ENCODE measurements at places on chromosomes 7 and 10.

GRCh38 chr7:31494421-31494820 is 19.5 kb upstream of the ITPRID1 start:
- DNase-seq, result no peak

DNA sequence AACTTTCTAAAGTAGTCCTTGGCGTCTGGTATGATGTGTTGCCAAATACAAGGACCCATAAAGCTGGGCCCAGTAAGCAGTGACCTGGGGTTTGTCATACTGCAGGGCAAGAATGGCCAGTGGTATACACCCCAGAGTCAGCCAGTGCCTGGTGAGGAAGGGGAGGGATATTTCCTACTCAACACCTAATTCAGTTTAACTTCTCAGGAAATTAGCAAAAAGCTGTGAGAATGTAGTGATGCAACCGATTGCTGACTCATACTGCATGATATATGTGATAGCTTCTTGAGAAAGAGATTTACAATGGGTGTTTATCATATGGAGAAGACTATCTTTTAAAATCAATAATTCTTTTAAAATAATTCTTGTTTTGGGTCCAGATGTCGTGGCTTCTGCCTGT is 889.3 kb upstream of the CELF2 start:
- DNase-seq, result no peak

DNA sequence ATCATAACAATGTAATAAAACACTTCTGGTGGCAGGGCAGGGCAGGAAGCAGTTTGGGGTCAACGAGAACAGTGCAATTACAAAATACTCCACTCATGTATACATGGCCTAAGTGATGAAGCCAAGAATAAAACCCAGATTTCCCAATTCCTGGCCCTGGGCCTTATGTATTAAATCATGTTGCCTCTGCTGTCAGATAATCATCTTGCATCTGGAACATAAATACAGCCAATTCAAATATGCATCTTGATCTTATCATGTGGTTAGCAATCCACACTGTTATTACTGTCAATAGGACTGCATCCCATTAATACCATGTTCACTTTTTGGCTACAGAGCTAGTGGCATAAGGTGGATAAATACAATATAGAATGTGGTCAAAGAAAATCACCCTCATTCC is 186.5 kb upstream of the SLC25A13 start:
- no peak for DNase-seq

DNA sequence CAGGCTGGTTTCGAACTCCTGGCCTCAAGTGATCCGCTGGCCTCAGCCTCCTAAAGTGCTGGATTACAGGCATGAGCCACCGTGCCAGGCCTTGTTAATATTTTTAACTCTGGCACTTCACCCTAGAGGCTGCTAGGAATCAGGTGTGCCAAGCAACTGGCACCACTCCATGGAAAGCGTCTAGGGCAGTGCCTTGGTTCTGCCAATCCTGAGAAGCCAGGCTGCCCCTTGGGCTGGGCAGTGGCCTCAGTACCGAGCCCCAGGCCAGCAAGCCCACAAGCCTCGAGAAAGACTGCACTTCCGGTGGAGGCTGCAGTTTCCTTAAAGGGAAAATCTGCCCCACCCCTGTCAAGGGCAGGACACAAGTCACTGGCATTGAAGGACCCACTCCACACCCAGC is 11.3 kb downstream of the ALKBH4 start:
- no peak for DNase-seq

GRCh38 chr7:117470777-117471176 is 9.0 kb upstream of the CFTR start:
- DNase-seq, result no peak

GRCh38 chr7:157769526-157770215 is 432.9 kb downstream of the DNAJB6 start:
- no peak for DNase-seq

DNA sequence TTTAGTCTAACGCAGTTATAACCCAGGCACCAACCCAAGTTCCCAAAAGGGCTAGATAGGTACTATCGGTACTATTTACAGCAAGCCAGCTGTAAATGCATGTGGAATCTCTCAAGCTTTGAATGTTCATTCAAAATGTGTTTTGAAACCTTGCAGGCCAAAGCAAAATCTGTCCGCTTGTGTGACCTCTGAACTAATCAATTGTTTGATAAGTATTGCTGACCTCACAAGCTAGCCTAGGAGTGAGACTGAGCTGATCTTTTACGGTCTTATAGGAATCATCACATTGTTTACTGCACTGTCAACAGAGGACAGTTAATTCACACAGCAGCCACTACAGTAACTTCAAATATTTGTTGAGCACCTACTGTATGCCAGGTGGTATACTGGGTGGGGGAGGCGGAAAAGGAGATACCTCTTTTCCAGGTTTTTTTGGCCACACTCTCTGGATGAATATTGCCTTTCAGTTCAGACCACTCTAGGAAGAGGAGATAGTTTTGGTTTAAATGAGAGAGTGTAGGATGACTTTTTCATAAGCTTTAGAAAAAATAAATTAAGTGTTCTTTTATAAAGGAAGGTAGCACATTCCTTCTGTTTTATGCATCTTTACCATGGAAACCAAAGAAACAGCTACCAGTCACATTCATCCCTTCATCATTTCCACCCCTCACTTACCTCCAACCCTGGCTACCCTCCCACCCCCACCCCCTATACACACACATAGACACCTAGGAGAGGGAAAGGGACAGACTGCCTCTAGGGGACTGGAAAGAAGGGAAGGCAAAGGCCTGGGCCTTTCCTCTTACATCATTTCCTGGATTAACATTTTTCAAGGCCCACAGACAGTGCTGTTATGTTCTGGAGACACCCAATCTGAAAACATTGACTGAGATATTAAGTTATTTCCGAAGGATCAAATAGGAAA is 2.4 kb downstream of the PAPSS2 start:
- DNase-seq, result no peak

GRCh38 chr7:26151096-26151495 is 902 bp upstream of the NFE2L3 start:
- DNase-seq, result no peak

DNA sequence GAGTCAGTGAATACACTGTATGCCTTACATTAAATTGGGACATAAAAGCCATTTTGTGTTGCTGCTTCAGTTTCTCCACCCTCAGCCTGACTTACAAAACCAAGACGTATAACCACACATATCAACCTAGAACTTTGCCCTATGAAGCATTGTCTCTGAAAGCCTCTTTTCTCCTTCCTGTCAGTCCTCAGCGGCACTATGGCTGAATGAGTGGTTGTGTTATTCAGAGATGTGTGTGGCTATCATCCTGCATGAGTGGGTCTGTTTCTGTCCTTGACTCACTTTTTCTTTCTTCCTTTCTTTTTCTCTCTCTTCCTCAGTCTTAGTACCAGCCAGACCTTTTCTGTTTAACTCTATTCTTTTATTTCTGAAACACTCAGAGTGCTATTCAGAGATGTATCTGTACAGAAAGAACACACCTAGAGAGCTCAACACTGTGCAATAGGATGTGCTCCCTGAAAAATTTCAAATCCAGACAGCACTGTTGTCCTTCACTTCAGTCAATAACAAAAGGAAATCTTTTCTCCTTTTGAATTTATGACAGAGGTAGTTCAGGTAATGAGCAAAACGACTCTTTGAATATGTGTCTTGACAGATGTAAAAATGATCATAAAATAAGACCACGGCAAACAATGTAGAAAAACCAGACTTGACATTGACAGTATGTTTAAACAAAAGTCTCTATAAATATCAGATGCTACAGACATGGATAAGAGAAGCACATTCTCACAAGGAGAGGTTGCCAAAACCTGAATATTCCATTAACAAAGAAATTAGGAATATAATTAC is 163.3 kb upstream of the FEZF1 start:
- no peak for DNase-seq

GRCh38 chr10:53682458-53682857 is 909.9 kb upstream of the MBL2 start:
- DNase-seq, result no peak

DNA sequence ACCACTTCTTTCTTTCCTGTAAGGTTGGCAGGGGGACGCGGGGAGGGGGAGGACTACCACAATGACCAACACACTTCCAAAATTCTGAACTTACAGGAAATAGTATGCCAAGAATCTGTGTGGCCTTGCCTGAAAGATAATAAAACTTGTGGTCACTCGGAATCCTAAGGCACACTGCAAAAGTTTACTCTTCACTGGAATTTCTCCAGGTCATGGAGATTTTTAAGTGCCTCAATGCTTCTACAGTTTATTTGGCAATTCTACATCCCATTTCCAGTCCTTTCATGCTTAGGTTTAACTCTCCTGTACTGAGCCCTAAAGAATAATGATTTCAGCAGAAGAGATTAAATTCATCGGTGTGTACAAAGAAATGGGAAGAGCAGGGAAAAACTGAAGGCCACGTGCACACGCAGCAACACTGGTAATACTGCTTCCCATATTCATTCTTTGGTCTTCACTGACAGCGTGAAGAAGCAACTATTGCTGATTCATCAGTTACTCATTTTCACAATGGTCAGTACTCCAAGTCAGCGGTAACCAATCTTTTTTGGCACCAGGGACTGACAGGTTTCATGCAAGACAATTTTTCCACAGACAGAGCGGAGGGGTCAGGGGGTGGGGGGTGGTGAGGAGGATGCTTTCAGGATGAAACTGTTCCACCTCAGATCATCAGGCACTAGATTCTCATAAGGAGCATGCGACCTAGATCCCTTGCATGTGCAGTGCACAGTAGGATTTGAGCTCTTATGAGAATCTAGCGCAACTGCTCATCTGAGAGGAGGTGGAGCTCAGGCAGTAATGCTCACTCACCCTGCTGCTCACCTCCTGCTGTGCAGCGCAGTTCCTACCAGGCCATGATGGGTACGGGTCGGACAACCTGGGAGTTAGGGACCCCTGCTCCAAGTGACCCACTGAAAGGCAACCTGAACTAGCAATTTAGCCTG is 9.8 kb downstream of the LARP4B start:
- DNase-seq, result no peak

DNA sequence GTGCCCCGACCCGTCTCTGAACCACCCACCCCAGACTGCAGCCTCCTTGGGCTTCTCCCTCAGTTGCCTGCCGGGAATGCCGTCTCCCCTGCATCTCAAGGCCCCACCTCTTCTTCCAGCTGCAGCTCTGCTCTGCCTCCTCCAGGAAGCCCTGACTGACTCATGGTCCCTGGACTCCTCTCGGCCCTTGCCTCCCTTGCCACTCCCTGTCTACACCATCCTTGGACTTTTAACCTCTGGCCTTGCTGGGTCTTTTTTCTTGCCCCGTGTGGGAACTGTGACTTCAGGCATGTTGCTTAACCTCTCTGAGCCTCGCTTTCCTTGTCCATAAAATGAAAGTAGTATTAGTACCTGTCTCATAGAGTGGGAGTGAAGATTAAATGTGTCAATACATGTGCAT is 56.3 kb downstream of the C10orf105 start:
- no peak for DNase-seq

- DNase-seq, result no peak
Observed at GRCh38 chr10:131500181-131500580, 188.7 kb upstream of the TCERG1L start.

DNA sequence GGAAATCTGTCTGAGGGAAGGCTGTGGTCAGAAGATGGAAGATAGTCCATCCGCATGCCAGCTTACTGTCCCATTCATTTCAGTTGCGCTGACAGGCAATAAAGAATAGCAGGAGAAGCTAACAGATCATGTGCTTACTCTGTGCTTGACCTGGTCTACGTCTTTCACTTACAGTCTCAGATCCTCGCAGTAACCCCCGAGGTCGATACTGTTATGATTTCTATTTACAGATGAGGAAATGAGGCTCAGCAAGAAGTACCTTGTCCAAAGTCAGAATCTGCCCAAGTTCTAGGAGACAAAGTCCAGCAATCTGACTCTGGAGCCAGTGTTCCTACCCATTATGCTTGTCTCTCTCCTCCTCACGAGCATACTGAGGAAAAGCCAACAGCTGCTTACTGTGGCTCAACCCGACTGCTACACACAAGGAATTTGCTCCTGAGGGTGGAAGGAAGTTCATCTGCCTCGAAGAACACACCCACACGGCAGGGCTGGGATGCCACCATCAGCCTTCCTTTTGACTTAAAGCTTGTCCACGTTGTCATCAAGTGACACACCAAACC is 74.2 kb downstream of the MINPP1 start:
- DNase-seq, result no peak

DNA sequence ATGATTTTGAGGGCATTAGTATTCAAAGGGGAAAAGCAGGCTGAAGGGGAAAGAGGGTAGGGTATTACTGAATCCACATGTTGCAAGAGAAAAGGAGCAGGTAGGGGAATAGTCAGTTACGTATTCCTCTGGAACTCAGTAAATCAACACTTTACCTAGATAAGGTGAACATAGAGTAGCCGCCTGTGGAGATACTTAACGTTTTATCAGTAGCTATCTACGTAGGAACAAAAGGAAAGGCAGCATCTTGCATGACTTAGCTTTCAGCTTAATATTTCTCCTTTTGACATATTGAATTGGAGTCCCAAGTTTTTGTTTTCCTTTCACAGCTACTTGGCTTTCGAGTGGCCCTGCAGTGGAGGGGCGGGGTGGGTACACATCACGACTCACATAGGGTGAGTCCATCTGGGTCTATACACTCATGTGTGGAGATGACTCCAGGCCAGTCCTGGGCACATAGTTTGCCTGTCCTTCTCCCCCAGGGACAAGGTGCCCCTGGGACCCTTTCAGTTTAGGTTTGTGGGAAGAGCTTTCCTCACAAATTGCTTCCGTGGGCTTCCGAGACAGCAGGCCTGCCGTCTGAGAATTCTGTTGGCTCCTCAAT is 48.1 kb downstream of the CCNY start:
- no peak for DNase-seq

- DNase-seq, result no peak
Observed at GRCh38 chr10:21015851-21016250, 118.7 kb upstream of the NEBL start.

DNA sequence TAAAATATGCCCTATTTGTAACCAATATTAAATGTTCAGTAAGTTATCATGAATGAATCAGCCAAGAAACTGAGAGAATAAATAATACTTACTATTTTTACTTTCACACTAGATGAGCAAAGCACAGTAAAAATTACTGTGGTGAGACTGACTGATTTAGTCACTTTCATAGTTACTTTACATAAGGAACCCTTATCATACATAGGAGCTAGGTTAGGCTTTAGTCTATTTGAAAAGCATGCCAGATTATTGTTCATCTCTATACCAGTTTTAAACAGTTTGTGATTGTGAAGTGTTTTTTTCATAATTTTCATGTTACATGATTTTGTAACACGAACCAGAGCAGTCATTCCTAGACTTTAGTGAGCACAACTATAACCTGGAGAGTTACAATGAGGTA is 80.7 kb upstream of the MAGI2 start:
- no peak for DNase-seq

GRCh38 chr10:8051109-8051821 is 3.2 kb upstream of the GATA3 start:
- no peak for DNase-seq

GRCh38 chr7:42014625-42015618 is 222.1 kb downstream of the GLI3 start:
- no peak for DNase-seq
